Kidney (tissue), 22 donors: ENCODE measurements at places on chromosomes 3 and 15. TPM values are rescaled to one million over a fixed set of nuclear protein-coding genes. Genes with fewer than 3 reads are reported as not detected.
A peak's percentile ranks its signal among the peaks of the same experiment; 100 is the strongest.

- H3K27me3 ChIP-seq = no peaks in the 10 kb centered on the region
- no peak overlapping the region for H3K4me3 ChIP-seq
- H3K36me3 ChIP-seq = no peaks in the 10 kb centered on the region
- no peak for DNase-seq
These were observed 109.6 kb upstream of the RBMS3 start for GRCh38 chr3:29171043-29171990.

- H3K4me1 ChIP-seq = no peaks in the 10 kb centered on the region
- no peaks in the 10 kb centered on the region for H3K36me3 ChIP-seq
- H3K4me3 ChIP-seq = no peak overlapping the region
- H3K27ac ChIP-seq = no peak overlapping the region
- no peak for DNase-seq
These were observed 5.9 kb upstream of the KCNMB3 start for GRCh38 chr3:179256813-179257212.

DNA sequence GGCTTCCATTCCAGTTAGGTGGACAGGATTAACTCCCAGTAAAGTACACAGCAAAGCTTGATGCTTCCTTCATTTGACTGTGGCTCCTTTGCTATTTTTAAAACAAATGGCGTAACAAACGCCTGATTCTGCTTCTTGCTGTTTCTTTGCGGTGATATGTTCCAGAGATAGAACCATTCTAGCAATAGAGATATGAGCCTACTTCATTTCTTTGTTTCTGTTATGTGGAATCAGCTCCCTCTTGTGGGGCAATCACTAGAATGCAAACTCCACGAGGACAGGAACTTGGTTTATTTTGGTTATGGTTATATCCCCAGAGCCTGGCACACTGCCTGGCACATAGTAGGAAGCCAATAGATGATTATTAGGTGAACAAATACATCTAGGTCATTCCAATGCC, 122.6 kb upstream of the SLC6A11 start:
- H3K27me3 ChIP-seq = no peaks in the 10 kb centered on the region
- H3K27ac ChIP-seq = no peak overlapping the region
- H3K36me3 ChIP-seq = no peaks in the 10 kb centered on the region
- DNase-seq = no peak
- no peaks in the 10 kb centered on the region for H3K4me1 ChIP-seq

- no peak overlapping the region for H3K4me3 ChIP-seq
- DNase-seq = no peak
- no peak overlapping the region for H3K27ac ChIP-seq
- H3K27me3 ChIP-seq = no peaks in the 10 kb centered on the region
These were observed 830.9 kb upstream of the CFAP20DC start for GRCh38 chr3:59880717-59881116.

GRCh38 chr3:78969483-78969882, 798.3 kb downstream of the ROBO1 start:
- no peaks in the 10 kb centered on the region for H3K4me1 ChIP-seq
- no peak overlapping the region for H3K4me3 ChIP-seq

DNA sequence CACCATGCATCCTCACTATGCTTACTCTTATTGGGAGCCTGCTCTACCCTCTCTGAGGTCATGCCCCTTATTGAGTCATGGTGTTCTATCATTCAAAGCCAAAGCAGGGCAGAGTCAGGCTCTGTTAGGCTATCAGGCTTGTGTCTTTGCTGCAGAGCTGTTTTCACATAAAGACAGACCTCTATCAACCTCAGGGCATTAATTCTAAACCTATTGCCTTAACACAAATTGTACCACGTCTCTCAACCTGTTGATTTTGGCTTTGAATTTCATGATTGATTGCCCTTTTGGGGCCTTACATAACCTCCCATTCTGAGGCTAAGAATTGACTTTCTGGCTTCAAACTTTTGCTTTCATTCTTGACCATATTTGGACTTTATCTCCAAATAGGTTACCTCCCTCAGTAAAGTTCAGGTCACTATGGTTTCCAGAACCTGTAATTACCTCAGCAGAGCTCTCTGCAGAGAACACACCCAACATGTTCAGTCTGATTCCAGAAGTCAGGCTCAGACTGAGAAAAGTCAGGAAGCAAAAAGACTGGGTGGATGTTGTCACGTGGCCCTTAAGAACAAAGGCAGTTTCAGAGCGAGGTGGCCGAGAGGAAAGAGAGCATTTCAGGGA, 221.4 kb upstream of the NANOGP8 start:
- no peak overlapping the region for H3K4me3 ChIP-seq
- H3K27ac ChIP-seq = peak overlapping the region; percentile 74
- H3K27me3 ChIP-seq = no peaks in the 10 kb centered on the region
- no peaks in the 10 kb centered on the region for H3K36me3 ChIP-seq

- no peaks in the 10 kb centered on the region for H3K27me3 ChIP-seq
- DNase-seq = no peak
- no peak overlapping the region for H3K27ac ChIP-seq
- H3K4me1 ChIP-seq = peaks cover 12% of the 10 kb centered on the region
- no peak overlapping the region for H3K4me3 ChIP-seq
These were observed 5.0 kb upstream of the CDV3 start for GRCh38 chr3:133568294-133569014.

DNA sequence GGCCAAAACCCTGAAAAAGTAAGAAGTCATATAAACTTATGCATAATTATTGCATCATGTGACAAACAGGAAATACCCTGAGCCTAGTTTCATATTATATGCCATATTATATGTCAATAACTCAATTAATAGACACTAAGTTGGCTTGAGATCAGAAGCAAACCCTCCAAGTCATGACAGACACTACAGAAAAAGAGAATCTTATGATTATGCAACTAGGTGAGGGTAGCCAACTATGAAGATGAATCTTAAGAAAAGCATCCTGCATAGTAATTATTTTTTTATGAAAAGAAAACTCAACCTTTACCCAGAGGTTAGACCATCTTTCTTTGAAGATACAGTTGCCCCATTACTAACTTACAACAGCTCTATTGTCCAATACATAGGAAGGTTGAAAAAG, 192.4 kb upstream of the VEPH1 start:
- H3K4me1 ChIP-seq = no peaks in the 10 kb centered on the region
- H3K36me3 ChIP-seq = no peaks in the 10 kb centered on the region
- no peaks in the 10 kb centered on the region for H3K27me3 ChIP-seq
- no peak overlapping the region for H3K4me3 ChIP-seq
- H3K27ac ChIP-seq = no peak overlapping the region

GOLGA8T gene
- total RNA-seq = not detected

GRCh38 chr3:45781841-45782240, 14.5 kb downstream of the SLC6A20 start:
- no peak overlapping the region for H3K4me3 ChIP-seq
- DNase-seq = no peak
- H3K27me3 ChIP-seq = no peaks in the 10 kb centered on the region
- no peak overlapping the region for H3K27ac ChIP-seq
- H3K36me3 ChIP-seq = no peaks in the 10 kb centered on the region

- H3K27ac ChIP-seq = no peak overlapping the region
- H3K4me1 ChIP-seq = no peaks in the 10 kb centered on the region
- H3K4me3 ChIP-seq = no peak overlapping the region
- H3K36me3 ChIP-seq = no peaks in the 10 kb centered on the region
- no peak for DNase-seq
These were observed 4.4 kb downstream of the PLSCR4 start for GRCh38 chr3:146246526-146246925.
